Activated CD4-positive, alpha-beta memory T cell treated with anti-CD3 and anti-CD28 coated beads for 36 hours (primary cell): ENCODE measurements at places on chromosomes 16 and 17. TPM values are rescaled to one million over a fixed set of nuclear protein-coding genes. Genes with fewer than 3 reads are reported as not detected.
A peak's percentile ranks its signal among the peaks of the same experiment; 100 is the strongest.

DNA sequence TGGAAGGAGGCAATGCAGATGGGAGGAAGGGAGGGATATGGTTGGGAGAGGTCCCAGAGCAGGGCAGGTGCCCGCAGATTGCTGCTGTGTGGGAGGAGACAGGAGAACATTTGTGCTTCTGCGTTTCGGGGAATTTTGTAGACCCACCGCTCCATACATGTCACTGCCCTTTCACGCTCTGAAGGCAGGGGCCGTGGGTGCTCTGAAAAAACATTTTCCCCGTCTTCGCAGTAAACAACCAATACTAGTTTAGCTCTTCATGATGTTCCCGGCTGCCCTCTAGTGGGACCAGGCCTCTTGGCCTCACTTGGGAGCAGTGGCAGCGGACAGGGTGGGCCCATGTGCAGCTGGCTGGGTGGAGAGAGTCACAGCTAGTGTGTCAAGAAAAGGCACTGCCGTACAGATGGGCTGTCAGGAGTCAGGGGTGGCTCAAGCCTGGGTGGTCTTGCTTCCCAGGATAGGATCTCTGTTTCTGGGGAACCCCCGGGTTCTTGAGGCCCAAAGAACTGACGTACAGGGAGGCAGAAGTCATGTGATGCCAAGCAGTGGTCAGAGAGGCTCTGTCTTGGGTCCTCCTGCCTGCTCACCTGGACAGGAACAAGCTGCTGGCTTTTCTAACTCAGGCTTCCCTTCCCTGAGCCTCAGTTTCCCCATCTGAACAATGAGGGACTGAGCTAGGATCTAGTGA is 46.5 kb upstream of the CPNE2 start:
- DNase-seq = peak; percentile 43

GRCh38 chr17:205148-205669 is 23.8 kb upstream of the DOC2B start:
- no peak for DNase-seq

GRCh38 chr17:80931421-80932265 is 60.0 kb upstream of the CHMP6 start:
- DNase-seq = no peak

GRCh38 chr17:74818291-74818938 is 41.3 kb downstream of the GRIN2C start:
- DNase-seq = no peak

The SPATA22 gene
- total RNA-seq = not detected

The RCVRN gene
- not detected for total RNA-seq

The AHSP gene
- total RNA-seq = not detected
